ENCODE measurements at places on chromosomes 12 and 14. TPM values are rescaled to one million over a fixed set of nuclear protein-coding genes. Genes with fewer than 3 reads are reported as not detected.

DNA sequence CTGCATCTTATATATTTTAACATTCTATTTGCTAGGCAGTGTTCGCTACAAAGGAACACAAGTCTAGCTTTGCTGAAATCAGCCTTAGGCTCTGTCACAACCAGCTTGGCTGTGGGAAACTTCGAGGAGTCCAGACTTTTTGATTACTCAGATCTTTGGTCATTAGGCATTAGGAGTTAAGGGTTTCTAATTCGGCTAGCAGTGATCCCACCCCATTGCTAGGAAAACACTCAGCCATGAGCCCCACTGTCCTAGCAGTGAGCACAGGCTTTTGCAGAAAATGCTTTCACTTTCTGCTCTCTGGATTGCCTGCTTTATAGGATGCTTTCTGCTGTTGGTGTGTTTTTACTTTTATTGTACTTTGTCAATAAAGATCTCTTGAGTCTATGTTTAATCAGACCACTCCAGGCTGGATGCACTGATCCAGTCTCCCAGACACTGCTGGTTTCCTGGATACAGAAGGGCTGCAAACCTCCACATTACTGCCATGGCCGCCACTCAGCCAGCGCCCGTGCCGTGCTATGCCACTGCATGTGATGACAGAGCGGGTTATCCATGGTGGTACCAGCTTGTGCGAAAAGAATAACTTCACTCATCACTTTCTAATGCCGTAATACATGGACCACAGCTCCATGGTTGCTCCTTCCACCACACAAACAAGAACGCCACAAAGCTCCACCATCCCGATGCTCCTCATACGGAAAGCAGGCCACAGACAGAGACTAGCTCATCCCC is 41.0 kb upstream of the PYGL start:
- no peak overlapping the region for H3K4me3 ChIP-seq
- DNase-seq = no peak
- H3K27ac ChIP-seq = no peak overlapping the region
- no peaks in the 10 kb centered on the region for H3K36me3 ChIP-seq

DNA sequence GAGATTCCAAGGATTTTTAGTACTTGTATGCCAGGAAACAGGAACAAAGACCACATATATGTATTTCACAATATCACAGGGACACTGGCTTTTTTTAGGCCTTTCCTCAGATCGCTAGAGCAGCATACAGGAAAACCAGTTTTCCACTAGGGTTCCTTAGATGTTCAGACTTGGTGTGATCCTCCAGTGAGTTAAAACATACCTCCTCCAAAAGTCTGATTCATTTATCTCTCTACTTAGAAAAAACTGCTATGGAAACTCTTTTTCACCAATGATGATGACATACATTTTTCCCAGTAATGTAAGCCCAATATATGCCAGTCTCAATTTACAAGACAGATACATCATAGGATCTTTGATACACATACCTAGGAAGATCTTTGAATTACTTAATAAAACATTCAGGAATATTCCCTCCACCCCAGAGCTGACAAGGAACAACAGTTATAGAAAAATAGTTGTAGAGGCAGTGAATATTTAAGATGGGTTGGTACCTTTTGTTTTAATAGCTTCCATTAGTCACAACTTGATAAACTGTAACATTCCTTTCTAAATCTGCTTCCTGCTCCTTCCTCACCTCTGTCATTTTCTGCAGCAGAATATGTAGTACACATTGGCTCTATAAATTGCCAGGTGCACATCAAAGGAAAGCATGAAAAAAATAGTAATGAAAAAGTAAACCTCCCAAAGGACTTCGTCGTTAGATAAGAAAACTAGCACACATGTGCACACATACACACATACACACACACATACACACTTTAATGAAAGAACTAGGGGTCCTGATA is 27.5 kb downstream of the BCAT1 start:
- H3K4me1 ChIP-seq = peaks cover 23% of the 10 kb centered on the region
- DNase-seq = no peak
- H3K27me3 ChIP-seq = no peaks in the 10 kb centered on the region

CLEC4A gene
- polyA plus RNA-seq = 0.56 TPM

KIF26A gene
- polyA plus RNA-seq = 0.07 TPM

- H3K27ac ChIP-seq = no peak overlapping the region
- peaks cover 8% of the 10 kb centered on the region for H3K27me3 ChIP-seq
- H3K4me1 ChIP-seq = no peaks in the 10 kb centered on the region
- H3K4me3 ChIP-seq = no peak overlapping the region
- no peak for DNase-seq
- H3K36me3 ChIP-seq = no peaks in the 10 kb centered on the region
Observed at GRCh38 chr12:55631733-55632132, 5.0 kb upstream of the OR10P1 start.

FGF6 gene
- not detected for polyA plus RNA-seq

DNA sequence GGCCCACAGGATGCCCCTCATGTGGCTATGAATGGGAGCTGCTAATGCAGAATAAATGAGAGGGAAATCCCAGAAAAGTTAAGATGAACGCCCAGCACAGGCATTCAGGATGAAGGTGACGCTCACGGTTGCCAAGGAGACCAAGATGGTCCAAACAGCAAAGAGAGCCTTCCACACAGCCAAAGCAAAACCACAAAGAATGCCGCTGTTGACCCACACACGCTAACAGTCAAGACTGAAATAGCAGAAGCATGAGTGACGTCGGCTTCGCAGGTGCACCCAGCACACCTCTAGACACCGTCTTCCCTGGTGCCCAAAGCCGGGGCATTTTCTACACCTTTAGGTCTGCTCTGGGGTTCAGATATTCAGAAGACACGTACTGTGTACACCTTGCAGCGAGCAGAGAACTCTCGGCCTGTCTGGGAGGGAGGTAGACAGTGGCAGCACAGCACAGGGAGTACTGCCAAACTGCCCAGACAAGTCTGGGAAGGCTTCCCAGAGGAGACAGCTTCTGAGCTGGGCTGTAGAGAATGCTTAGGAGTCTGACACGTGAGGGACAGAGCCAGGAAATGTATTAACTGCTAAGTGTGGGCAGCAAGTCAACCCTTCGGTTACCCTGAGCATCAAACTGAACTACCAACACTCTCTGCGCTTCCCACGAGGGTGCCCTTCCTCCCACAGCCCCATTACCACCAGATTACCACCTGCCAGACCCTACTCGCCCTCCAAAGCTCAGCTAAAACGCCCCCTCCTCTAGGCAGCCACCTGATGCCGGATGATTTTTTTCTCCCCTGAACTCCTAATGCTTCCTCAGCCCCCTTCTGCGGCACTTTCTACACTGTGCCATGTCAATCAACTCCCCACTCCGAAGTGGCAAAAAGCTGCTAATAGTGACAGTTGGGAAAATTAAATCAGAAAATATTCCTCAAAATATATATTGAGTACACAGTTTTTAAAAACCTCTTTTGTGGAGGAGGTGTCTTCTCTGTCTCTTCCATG is 50.1 kb downstream of the CCDC88C start:
- DNase-seq = no peak
- H3K36me3 ChIP-seq = no peaks in the 10 kb centered on the region
- H3K4me1 ChIP-seq = peaks cover 17% of the 10 kb centered on the region
- no peak overlapping the region for H3K27ac ChIP-seq

DNA sequence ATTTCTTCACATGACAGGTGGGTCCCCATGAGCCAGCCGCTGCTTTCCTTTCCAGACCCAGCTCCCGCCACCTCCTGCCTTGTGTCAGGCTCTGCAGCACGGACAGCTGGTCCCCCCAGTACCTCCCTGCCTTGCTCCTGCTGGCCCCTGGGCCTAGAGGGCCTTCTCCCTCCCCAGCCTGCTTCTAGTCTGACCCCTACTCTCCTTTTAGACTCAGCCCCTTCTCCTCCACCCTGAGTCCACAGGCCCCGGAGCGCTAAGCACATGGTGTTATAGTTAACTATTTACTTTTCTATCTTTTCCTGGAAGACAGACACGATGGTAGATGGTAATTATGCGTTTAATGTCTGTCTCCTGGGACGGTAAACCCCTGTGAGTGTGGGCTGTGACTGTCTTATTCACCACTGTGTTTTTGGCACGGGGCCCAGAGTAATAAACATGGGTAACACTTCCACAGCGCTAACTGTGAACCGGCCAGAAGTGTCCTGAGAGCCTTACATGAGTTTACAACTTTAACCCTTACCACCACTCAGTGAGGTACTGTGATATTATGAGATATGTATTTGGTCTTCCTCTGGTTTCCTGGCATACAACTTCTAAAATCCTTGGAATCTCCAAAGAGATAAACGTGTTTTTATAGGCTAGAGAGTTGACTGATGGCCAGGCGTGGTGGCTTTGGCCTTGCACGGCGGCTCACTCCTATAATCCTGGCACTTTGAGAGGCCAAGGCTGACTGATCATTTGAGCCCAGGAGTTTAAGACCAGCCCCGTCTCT is 41.2 kb downstream of the DGLUCY start:
- peaks cover 16% of the 10 kb centered on the region for H3K4me1 ChIP-seq
- peaks cover 4% of the 10 kb centered on the region for H3K36me3 ChIP-seq
- no peak overlapping the region for H3K27ac ChIP-seq
- H3K4me3 ChIP-seq = no peak overlapping the region
- H3K27me3 ChIP-seq = no peaks in the 10 kb centered on the region

- no peaks in the 10 kb centered on the region for H3K4me1 ChIP-seq
- no peaks in the 10 kb centered on the region for H3K27me3 ChIP-seq
- H3K27ac ChIP-seq = no peak overlapping the region
- no peak for DNase-seq
Observed at GRCh38 chr14:91303091-91303923, 58.8 kb upstream of the GPR68 start.

DNA sequence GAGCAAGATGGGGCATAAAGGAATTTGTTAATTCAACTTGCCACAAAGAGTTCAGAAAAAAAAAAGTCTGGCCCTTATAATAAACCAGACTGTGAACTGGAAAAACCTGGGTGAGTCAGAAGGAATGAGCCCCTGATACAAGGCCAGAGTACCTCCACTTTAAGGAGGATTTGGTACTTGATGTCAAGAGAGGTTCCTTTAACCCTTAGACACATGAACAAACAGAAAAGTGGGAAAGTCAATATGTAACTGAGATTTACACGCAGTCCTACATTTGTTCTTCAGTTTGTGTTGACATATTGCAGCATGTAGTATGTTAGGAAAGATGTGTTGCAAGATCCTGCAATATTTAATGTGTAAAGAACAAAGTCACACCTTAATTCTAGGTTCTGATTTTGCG is 14.2 kb upstream of the SLC38A4 start:
- H3K36me3 ChIP-seq = no peaks in the 10 kb centered on the region
- H3K4me1 ChIP-seq = no peaks in the 10 kb centered on the region
- DNase-seq = no peak
- H3K27me3 ChIP-seq = no peaks in the 10 kb centered on the region
- no peak overlapping the region for H3K4me3 ChIP-seq

JDP2 gene
- polyA plus RNA-seq = 9.5 TPM

DNA sequence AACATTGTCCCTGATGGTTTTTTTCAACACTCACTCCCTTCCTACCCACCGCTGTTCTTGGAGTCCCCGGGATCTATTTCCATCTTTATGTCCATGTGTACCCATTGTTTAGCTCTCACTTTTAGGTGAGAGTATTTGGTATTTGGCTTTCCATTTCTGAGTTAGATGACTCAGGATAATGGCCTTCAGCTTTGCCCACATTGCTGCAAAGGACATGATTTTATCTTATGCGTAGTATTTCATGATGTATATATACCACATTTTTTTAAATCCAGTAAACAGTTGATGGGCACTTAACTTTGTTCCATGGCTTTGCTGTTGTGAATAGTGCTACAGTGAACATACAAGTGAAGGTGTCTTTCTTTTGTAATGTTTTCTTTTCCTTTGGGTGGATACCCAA is 123.5 kb upstream of the KITLG start:
- no peak overlapping the region for H3K4me3 ChIP-seq
- H3K27me3 ChIP-seq = no peaks in the 10 kb centered on the region
- no peaks in the 10 kb centered on the region for H3K4me1 ChIP-seq
- no peak for DNase-seq
- H3K27ac ChIP-seq = no peak overlapping the region

DNA sequence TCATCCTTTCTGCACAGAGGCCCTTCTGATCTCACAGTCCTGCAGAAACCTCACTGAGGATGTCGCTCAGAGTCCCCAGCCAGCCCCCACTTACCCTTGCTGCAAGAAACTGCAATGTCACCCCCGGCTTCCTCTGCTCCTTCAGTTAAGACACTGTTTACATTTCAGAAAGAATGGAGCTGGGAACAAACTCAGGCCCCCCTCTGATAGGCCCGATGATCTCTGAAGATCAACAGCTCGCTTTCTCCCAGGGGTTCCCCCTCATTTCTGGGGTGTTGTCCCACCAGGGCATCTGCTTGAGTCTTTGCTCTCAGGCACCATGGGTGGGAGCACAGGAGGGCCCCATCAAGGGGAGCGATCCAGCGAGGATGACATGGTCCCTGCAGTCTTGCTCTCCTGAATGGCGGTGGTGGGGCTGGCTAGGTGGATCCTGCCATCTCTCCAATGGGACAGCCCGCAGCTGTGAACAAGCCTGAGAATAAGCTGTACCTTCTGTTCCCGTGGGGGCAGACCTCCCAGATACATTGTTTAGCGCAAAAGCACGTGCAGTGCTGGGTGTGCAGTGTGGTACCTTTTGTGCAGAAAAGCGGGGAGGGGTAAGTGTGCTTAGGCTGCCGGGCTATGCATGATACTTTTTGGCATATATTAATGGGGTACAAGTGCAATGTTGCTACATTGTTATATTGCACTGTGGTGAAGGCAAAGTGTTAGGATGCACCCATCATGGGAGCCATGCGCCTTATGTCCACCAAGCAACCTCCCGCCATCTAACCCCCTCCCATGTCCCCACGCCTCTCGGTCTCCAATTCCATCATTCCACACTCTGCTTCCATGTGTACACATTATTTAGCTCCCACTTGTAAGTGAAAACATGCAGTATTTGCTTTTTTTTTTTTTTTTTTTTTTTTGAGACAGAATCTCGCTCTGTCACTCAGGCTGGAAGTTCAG is 6.7 kb upstream of the NCOR2 start:
- DNase-seq = no peak
- no peaks in the 10 kb centered on the region for H3K36me3 ChIP-seq
- no peak overlapping the region for H3K4me3 ChIP-seq
- H3K27ac ChIP-seq = no peak overlapping the region
- H3K4me1 ChIP-seq = peaks cover 21% of the 10 kb centered on the region

GRCh38 chr12:23585156-23585781 is 364.2 kb downstream of the SOX5 start:
- DNase-seq = no peak
- H3K27ac ChIP-seq = no peak overlapping the region

CMA1 gene
- not detected for polyA plus RNA-seq

GRCh38 chr12:111160350-111161241 is 208.3 kb downstream of the PHETA1 start:
- H3K36me3 ChIP-seq = no peaks in the 10 kb centered on the region
- no peak for DNase-seq
- no peak overlapping the region for H3K27ac ChIP-seq
- no peaks in the 10 kb centered on the region for H3K4me1 ChIP-seq
- no peak overlapping the region for H3K4me3 ChIP-seq
- H3K27me3 ChIP-seq = peaks cover 8% of the 10 kb centered on the region

DNA sequence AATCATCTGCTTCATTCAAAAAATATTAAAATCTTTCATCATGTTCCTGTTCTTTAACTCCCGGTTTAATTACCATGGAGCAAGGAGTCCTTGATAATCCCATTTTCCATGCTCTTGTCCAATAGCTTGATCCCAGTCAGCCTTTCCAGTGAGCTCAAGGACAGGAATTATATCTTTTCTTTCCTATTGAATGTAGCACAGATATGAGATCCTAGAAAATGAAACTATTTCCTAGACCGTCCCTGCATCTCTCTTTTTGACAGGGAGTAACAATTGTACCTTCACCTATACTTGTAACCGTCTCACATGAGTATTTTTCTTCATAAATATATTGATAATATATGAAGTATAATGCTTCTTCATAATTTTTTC is 35.6 kb downstream of the PIK3C2G start:
- no peaks in the 10 kb centered on the region for H3K36me3 ChIP-seq
- DNase-seq = no peak
- H3K27ac ChIP-seq = peak overlapping the region; percentile 29
- peaks cover 7% of the 10 kb centered on the region for H3K4me1 ChIP-seq
- no peaks in the 10 kb centered on the region for H3K27me3 ChIP-seq

Data from keratinocyte (primary cell).